Activated CD4-positive, alpha-beta T cell treated with anti-CD3 and anti-CD28 coated beads, Interleukin-2, amount 50 U/mL, for 1 hour (primary cell): ENCODE measurements at places on chromosomes 7 and 10.
A peak's percentile ranks its signal among the peaks of the same experiment; 100 is the strongest.

GRCh38 chr10:14952851-14953423 lies 959 bp downstream of the DCLRE1C start:
- DNase-seq: no peak

- no peak for DNase-seq
These were observed 7.2 kb upstream of the DMBT1 start for GRCh38 chr10:122553341-122553740.

- no peak for DNase-seq
These were observed 400.0 kb upstream of the CELF2 start for GRCh38 chr10:10617686-10618085.

GRCh38 chr7:101779267-101779666 lies 38.2 kb upstream of the CUX1 start:
- no peak for DNase-seq

- DNase-seq: no peak
These were observed 35.1 kb upstream of the GARS1 start for GRCh38 chr7:30559611-30560010.

DNA sequence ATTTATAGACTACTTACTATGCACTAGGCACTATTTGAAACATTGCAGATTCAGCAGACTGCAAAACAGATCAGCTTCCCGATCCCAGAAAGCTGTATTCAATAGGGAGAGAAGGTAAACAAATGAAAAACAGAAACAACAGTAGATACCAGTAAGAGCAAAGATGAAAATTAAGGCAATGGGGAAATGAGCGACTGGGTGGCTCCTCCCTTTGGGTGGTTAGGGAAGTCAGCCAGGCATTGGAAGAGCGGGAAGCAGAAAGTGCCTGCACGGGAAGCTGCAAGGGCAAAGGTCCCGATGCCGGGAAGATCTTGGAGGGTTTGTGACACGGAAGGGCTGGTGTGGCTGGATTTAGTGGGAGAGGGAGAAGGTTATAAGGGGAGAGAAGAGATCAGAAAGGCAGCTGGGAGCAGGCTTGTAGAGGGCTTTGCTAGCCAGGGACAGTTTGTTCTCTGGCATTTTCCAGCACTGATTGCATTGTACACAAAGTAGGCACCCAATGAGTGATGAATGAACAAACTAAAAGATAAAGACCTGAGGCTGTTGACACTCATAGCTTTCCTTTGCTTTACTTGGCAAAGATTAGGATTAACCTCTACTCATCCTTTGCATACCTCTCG lies 67.8 kb downstream of the NAMPT start:
- DNase-seq: no peak

DNA sequence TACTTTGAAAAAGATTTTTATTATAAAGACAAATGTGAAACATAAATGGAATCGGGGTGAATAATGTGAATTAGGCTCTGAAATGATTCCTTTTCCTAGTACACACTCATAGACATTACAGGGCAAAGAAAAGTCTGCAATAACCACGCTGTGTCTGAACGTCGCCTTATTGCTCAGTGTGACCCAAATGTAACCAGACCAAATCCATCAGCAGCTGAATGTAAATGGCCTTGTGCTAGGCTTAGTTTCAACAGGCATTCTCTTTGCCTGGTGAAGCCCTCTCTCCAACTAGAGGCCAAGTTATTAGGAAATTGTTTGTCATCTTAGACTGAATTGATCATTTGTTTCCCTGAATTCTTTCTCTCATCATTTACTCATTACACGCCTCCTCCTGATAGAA lies 225.5 kb downstream of the CHCHD3 start:
- no peak for DNase-seq

DNA sequence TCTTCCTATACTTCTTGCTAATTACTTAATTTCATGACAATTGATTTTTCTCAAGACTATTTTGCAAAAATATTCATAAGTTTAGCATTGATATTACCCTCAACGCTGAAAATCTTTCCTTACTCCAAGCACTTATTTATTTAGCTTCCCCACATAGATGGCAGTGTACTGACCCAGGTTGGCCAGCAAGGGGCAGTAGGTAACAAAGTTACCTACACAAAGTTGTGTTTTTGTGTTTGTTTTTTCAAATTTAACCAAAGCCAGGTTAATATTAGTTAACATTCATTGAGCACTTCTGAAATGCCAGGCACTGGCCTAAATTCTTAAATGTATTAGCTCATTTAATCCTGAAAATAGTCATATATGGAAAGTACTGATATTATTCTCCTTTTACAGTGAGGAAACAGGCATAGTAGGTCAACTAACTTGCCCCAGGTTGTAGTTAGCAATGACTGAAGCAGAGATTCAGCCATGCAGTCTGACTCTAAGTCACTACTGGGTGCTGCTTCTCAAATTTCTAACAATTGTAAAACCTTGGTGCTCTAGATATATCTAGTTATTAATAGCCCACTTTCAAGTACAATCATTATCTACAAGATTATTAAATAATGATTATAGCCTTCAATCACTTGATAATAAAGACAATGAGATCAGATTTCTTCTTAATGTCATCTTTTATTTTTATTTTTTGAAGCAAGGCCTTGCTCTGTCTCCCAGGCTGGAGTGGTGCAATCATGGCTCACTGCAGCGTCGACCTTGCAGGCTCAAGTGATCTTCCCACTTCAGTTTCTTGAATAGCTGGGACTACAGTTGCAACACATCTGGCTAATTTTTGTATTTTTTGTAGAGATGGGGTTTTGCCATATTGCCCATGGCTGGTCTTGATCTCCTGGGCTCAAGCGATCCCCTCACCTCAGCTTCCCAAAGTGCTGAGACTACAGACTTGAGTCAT lies 5.8 kb upstream of the GGCT start:
- DNase-seq: peak; percentile 17

DNA sequence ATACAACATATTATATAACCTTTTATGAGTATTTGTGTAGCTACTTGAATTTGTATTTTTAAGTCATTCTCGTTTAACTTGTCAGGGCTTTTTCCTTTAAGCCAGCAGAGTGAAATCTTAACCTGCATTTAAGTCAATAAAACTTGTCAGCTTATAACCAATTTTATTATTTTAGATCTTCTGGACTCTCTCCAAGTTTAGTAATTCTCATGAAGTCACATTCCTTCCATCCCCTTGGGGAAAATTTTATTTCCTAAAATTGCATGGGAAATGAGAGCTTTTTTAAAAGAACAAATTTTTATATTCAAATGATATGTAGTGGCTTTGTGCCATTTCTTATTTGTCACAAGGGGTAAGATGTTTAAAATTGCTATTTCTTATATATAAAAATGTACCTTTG lies 74.0 kb downstream of the SEPTIN7 start:
- no peak for DNase-seq

DNA sequence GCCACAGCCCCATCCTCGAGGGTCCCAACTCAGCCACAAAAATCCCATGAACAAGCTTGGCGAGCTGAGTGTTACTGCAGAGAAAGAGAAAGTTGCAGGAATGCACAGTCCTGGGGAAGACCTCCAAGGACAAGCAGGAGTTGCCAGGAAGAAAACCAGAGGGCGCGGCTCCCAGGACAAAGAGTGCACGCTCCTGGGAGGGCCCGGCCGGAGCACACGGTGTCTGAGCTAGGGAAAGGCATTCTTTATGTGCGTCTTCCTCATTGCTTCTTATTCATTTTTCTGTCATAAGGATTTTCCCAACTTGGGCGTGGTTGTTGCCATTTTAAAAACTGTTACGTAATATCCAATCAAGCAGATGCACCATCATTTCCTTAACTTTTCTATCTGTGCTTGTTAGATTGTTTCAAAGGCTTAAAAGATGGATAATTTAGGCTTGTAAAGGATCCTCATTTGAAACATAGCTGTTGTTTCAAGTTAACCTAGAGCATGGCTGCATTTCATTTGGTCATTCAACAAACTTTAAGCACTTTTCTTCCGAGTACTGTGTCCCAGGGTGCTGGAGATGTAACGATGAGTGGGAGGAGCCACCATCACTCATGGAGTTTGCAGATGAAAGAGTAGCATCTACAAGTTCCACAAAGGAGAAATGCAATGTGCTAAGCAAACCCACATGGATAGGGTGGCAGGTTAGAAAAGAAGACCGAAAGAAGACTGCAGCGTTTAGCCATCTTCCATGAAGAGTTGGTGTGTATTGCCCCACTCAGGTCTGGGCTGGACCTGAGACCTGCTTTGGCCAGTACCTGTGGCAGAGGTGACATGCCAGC lies 5.6 kb upstream of the CNPY1 start:
- no peak for DNase-seq

DNA sequence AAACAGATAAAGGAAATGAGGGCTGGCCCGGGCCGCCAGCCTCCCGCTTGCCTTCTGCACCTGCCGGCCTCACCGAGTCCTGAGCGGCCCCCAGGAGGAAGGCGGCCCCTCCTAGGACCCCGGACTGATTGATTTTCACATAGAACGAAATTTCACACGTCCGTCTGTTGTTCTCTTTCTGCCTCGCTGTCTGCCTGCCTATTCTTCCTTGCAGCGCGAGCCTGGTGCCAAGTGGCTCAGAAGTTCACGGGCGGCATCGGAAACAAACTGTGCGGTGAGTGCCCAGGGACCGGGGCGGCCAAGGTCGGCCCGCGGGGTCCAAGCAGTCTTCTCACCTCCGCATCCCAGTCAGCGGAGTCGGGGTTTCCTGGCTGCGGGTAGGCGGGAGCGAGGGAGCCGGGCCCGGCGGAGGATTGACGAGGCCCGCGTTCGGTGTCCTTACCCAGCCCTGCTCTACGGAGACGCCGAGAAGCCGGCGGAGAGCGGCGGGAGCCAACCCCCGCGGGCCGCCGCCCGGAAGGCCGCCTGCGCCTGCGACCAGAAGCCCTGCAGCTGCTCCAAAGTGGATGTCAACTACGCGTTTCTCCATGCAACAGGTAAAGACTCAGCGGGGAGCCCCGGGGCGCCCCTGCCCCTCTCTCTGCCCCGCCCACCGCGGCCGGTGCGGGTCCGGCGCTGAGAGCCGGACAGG lies 967 bp downstream of the GAD2 start:
- DNase-seq: no peak

- no peak for DNase-seq
These were observed 133.3 kb upstream of the HGF start for GRCh38 chr7:81903115-81903514.

GRCh38 chr7:116497708-116498107 lies 1.8 kb upstream of the CAV2 start:
- no peak for DNase-seq

DNA sequence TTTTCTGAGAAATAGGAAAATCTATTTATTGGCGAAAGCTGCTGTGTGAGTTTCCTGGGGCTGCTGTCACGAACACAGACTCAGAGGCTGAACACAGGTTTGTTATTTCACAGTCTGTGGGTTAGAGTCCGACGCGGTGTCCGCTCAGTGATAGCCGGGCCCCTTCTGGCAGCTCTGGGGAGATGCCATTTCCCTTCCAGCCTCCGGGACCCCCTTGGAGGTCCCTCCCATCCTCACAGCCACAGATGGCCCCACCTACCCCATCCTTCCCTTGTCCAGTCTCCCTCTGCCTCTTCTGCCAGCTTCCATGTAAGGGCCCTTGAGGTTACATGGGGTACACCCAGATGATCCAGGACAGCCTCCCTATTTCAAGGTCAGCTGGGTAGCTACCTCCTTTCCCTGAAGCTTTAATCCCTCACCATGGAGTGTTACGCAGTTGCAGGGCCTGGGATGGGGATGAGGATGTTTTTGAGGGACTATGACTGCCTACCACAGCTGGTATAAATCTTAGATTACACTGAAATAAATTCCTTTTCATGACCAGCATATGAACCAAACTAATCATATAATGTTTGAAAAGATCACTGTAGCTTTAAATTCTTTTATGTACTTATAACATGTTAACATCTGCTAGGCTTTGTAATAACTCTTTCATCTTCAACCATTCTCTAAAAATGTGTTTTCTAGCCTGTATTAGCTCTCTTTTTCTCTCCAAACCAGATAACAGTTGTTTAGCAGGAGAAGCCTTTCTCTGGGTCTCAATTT lies 98.5 kb downstream of the WDR37 start:
- DNase-seq: no peak

DNA sequence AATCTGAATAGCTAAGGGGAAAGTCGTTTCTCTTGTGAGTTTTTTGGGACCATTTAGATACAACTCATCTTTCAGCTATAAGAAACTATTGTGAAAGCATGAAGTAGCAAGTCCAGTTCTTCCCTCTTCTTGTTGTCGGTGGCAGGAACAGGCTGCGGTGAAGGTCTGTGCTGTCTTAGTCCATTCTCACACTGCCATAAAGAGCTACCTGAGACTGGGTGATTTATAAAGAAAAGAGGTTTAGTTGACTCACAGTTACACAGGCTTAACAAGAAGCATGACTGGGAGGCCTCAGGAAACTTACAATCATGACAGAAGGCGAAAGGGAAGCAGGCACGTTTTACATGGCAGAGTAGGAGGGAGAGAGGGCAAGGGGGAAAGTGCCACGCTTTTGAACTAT lies 261.8 kb downstream of the GATA3 start:
- no peak for DNase-seq

GRCh38 chr7:65390588-65390987 lies 16.9 kb downstream of the ZNF92 start:
- DNase-seq: no peak

GRCh38 chr7:17844514-17845196 lies 95.6 kb downstream of the SNX13 start:
- DNase-seq: no peak

GRCh38 chr7:117019287-117019686 lies 66.0 kb downstream of the ST7 start:
- DNase-seq: no peak

DNA sequence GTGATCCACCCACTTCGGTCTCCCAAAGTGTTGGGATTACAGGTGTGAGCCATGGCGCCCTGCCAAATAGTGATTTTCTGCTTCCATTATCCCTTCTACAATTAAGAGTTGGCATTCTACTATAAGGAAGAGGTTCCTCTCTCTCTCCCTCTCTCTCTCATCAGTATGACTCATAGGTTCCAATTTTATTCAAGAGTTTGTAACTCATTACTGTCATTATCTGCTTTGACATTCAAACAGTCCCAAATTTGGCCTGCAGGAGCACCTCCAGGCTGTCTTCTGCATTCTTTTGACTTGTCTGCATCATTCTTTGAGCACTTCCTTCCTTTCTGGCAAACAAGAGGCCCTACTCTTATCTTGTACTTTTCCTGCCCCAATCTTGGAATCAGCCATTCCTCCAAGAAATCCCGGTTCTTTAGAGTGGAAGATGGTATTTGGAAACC lies 33.2 kb upstream of the CALU start:
- no peak for DNase-seq

GRCh38 chr7:143906151-143906550 lies 4.2 kb upstream of the TCAF1 start:
- DNase-seq: no peak

DNA sequence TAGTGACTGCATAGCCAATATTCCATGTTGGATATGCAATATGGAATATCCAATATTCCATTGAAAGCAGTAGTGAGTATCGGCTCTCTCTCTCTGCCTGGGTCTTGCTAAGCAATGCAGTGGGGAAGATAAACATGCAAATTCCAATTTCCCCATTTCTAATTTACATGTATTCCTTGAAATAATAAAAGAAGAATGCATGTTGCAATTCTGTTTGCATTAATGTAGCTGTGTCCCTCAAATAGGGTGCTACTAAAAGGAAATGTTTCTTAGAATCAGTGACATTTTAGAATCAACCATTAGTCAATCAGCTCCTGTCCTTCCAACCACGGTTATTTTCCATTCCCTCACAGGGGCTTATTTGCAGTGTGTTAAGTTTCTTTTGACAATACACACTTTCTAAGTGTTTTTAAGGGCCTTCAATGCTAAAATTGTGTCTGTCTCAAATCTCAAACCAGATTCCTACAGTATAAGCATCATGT lies 46.7 kb downstream of the AFAP1L2 start:
- DNase-seq: no peak
